Progenitor cell of endocrine pancreas (in vitro differentiated cells): ENCODE measurements at places on chromosomes 6 and 20. TPM values are rescaled to one million over a fixed set of nuclear protein-coding genes. Genes with fewer than 3 reads are reported as not detected.
A peak's percentile ranks its signal among the peaks of the same experiment; 100 is the strongest.

GATA5 gene
- total RNA-seq = 3.8 and 4.8 TPM in 2 replicates

SCRT2 gene
- total RNA-seq = not detected in 2 replicates

- DNase-seq = no peak
Observed at GRCh38 chr20:47733892-47734291, 51.4 kb downstream of the SULF2 start.

DNA sequence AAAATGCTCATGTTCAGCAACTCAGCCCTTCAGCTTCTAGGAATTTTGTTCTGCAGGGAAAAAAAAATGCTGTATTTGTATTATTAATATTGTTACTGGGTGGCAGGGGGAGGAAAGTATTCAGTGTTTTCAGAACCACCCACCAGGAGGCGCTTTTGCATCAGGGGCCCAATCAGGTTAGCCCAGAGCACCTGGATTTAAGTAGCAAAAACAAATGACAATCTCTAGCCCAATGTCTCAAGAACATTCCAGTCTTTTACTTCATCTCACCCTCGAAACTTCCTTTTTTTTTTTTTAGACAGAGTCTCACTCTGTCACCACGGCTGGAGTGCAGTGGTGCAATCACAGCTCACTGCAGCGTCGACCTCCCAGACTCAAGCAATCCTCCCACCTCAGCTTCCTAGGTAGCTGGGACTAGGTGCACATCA is 635 bp upstream of the C20orf203 start:
- DNase-seq = no peak

KIF3B gene
- total RNA-seq = 60.2 and 61.6 TPM in 2 replicates

GRCh38 chr6:53615633-53616449 is 49.7 kb downstream of the KLHL31 start:
- no peak for DNase-seq

- no peak for DNase-seq
Observed at GRCh38 chr6:144353871-144354314, 68.8 kb downstream of the UTRN start.

SLC12A5 gene
- 8.5 and 8.8 TPM in 2 replicates for total RNA-seq

SFT2D1 gene
- total RNA-seq = 25.4 and 29.8 TPM in 2 replicates

DNA sequence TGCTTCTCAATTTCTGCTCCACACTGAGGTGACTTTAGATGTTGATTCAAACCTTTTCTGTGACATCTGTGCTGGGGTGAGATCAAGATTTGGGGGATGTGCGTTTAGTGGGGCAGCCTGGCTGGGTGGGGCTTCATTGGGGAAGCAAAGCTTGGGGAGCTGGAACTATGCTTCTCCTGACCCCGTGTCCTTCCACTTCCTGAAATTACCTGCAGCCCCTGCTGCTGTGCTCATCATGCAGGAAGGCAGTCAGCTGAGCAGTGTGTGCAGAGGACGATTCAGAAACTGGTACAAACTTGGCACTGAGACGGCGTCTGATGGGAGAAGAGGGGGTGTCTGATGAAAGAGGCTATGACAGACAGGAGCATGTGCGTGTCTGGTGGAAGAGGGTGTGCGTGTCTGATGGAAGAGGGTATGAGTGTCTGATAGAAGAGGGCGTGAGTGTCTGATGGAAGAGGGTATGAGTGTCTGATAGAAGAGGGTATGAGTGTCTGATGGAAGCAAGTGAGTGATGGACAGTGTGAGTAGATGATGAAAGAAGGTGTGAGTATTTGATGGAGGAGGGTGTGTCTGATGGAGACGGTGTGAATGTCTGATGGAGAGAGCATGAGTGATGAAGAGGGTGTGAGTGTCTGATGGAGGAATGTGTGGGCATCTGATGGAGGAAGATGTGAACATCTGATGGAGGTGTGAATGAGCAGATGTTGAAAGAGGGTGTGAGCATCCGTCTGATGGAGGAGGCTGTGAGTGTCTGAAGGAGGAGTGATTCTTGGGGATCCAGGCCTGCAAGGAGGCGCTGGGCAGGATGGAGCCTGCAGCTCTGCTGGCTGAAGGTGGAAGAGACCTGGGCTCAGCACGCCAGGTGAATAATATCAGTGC is 103.4 kb downstream of the SYCP2 start:
- no peak for DNase-seq

DNA sequence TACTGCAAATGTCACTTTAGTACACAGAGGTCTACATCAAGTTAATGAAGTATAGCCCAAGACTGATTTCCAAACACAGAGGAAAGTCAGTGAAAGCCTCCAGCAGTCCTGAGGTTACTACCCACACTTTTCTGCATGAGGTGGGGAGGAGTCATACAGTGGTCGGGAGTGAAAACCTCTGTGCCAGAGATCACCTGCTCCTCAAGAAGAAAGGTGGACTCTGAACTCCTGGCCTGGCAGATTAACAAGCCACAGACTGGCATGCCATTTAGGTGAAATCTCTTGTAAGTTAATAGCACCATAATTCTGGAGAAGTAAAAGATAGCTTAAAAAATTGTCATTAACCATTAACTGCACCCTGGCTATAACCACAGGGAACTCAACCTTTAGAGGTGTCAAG is 125.0 kb upstream of the LAMP5 start:
- no peak for DNase-seq

CTAGE9 gene
- total RNA-seq = not detected in 2 replicates

ACAT2 gene
- 85.1 and 103 TPM in 2 replicates for total RNA-seq

GRCh38 chr6:157905590-157906342 is 75.9 kb upstream of the SYNJ2 start:
- no peak for DNase-seq

DNA sequence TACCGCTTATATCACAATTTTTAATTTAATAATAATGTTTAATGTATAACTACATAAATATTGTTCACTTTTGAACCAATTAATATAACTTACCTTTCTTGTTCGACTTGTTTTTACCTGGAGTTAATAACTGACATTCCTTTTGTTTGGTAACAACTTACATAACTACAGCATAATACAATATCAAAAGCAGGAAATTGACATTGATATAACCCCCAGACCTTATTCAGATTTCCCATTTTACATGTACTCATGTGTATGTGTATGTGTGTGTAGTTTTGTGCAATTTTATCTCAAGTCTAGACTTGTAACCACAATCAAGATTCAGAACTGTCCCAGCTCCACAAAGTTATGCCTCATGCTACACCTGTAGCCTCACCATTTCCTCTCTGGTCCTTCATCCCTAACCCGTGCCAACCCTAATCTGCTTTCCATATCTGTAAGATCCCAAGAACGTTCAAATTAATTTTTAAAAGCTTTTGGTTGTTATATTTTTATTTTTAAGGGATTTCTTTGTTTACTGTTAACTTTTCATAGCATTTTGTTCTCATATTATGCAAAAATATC is 190.6 kb downstream of the MANEA start:
- no peak for DNase-seq

KCNK15 gene
- 0.22 and 0.27 TPM in 2 replicates for total RNA-seq

- DNase-seq = peak; percentile 72
Observed at GRCh38 chr6:106974999-106975737, 639 bp upstream of the CD24 start.

- DNase-seq = no peak
Observed at GRCh38 chr20:61128701-61129269, 123.3 kb upstream of the CDH4 start.

DNA sequence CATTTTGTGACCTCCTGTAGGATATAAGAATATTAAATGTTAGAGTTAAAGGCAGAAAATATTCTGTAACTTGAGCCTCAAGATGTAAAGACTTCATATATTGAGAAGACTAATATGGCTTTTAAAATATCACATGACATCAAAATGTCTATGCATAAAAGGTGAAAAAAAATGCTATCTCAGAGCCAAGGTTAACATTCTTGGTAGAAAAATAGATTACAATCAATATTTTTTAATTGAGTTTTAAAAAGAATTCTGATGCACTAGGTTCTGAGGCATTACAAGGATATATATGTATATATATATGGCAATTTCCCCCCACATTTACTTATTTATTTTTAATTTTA is 46.2 kb upstream of the RAB23 start:
- no peak for DNase-seq

DNA sequence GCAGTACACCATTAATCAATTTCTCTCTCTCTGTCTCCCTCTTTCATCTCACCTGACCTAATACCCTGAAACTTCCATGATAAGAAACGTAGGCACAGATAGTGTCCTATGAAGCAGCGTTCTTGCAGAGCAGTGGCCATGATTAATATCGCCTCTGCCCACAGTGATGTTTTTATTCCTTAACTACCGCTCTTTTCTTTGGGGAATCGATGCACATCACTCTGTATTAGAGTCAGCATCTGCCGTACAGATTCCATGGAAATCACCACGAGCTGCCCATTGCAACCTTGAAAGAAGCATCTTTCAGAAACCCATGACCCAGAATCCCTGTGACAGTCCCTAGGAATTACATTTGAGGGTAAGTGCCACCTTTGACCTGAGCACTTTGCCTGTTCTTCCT is 152.0 kb upstream of the ECI2 start:
- DNase-seq = no peak

TOP1 gene
- total RNA-seq = 86.7 and 90.8 TPM in 2 replicates

SLC22A7 gene
- total RNA-seq = not detected in 2 replicates

DNA sequence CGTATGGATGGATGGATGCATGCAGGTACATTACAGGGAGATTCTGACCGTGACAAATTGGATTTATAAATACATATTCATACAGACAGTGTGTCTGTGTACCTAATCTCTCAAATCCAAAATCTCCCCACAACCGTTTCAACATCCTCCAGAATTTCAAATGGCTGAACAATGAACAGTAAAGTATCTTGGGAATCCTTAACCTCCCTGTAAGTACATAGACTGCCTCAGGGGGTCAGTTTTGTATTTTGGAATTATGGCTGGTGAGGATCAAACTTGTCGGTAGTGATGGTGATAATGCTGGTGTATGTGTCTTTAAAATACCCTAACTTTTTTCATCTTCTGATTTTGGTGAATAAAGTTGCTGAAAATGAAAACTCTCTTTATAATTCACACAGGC is 246.2 kb downstream of the FOXC1 start:
- no peak for DNase-seq

MYH7B gene
- total RNA-seq = 0.98 and 1.2 TPM in 2 replicates
